ENCODE measurements at places on chromosomes 4 and X.

- DNase-seq, result no peak
Observed at GRCh38 chr4:187286525-187286924, 562.9 kb upstream of the FAT1 start.

DNA sequence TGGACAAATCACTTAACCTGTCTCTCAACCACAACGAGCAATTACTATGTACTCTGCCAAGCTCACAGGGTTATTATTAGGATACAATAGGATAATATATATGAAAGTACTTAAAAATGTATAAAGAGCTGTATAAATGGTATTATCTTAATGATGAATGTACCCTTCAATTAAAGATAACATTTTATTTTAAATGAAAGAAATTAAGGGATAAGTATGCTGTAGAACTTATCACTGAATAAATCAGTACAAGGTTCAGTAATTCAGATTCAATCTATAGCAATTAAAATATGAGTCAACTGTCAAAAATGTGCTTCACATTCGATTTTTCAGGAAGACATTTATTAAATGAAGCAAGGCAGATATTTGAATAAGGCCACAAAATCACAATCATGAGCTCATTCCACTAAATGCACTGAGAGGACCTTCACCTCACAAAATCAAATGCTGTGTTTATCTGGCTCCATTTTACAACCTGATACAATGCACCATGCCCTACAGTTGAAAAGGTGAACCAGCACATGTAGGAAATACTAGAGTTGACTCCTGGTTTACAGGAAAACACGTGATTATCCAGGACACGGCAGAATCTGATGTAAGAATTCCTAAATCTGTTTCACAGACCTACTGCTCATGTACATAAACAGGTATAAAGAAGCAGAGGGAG lies 4.4 kb downstream of the LRCH2 start:
- DNase-seq, result no peak

- no peak for DNase-seq
Observed at GRCh38 chr4:32290102-32290501, 1569.9 kb downstream of the PCDH7 start.

DNA sequence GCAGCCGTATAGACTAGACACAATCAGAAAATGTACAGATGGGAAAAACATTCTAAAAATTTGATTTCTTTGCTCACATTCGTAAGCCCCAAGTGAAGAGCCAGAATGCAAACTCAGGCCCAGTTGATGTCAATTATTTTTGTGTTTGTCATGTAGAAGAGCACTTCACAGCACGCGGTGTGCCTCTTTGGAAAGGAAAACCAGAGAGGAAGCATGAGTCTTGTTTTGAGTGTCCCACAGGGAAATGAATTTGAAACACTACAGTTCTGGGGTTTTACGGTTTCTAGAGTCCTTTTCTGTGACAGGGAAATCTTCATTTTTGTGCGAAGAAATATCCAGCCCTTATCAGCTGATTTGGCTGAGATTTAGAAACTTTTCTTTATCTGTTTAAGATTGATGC lies 554.6 kb upstream of the BOD1L1 start:
- no peak for DNase-seq

DNA sequence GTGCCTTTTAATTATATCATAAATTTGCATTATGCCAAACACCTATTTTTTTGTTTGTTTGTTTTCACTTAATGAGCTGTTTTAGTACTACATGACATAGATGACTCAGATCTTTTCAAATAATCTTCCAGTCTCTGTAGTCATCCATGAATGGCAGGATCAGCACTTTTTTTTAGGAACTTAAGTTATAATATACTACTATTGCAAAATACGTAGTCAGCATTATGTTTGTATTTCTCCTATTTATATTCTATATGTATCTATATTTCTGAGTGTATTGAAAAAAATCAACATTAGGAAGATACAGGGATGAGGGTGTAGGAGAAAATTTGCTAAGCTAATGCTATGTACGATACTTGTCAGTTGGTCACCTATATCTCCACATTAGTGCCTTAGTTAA lies 773.1 kb upstream of the AGA start:
- no peak for DNase-seq

- DNase-seq, result no peak
Observed at GRCh38 chr4:167233685-167234315, 494 bp downstream of the SPOCK3 start.
